ENCODE measurements at places on chromosomes 3 and 15.

- no peak for DNase-seq
These were observed 66.3 kb upstream of the CRTC3 start for GRCh38 chr15:90463381-90463780.

DNA sequence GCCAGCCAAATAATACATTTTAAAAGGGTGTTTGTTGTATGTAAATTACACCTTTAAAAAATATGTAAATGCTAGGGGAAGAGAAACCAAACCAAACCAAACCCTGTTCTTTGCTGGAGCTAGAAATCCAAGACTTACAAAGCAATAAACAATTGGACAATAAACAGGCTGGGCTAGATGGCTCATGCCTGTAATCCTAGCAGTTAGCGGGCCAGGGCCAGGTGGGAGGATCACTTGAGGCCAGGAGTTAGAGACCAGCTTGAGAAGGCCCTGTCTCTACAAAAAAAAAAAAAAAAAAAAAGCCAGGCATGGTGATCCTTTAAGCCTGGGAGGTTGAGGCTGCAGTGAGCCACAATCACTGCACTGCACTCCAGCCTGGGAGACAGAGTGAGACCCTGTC lies 12.5 kb downstream of the STOML1 start:
- DNase-seq: no peak

- DNase-seq: no peak
These were observed 13.2 kb downstream of the SMAD6 start for GRCh38 chr15:66715181-66715624.

DNA sequence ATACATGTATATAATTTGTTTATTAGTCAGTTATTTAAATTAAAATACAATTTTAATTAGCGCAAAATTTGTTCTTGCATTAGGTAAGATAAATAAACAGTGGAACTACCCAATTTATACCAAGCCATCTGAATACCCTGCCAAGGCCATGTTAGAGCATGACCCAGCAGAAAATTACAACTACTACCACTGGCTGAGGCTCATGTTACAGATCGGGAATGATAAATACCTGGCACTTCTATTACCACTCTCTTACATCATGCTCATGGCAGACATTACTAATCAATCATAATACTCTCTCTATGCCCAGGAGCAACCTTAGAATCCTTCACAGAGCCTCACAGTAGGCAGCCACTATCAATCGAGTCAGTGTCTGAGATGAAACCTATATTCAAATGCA lies 21.2 kb upstream of the LMOD3 start:
- no peak for DNase-seq

- no peak for DNase-seq
These were observed 38.2 kb upstream of the SNRK start for GRCh38 chr3:43248185-43248583.

- DNase-seq: no peak
These were observed 216.3 kb downstream of the STAG1 start for GRCh38 chr3:136535906-136536305.

- no peak for DNase-seq
These were observed 47.6 kb upstream of the TRPM1 start for GRCh38 chr15:31149088-31149505.

GRCh38 chr3:46482632-46483350 lies 15.0 kb upstream of the RTP3 start:
- no peak for DNase-seq

DNA sequence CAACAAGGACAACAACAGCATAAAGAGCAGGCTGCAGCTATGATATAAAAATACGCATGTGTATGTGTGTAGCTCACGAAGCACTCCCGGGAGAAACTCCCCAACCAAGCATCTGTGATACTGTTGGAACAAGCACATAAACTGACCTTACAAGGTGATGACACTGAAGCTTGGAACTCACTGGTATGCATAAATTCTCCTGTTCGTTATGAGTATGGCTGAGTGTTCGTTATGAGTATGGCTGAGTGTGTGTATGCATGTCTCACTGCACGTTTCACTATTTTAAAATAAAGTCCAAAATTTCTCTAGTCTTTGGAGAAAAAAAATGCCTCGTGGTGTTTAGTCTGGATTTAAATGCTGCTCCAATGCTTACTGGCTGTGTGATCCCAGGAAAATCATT lies 256.8 kb downstream of the RORA start:
- no peak for DNase-seq

DNA sequence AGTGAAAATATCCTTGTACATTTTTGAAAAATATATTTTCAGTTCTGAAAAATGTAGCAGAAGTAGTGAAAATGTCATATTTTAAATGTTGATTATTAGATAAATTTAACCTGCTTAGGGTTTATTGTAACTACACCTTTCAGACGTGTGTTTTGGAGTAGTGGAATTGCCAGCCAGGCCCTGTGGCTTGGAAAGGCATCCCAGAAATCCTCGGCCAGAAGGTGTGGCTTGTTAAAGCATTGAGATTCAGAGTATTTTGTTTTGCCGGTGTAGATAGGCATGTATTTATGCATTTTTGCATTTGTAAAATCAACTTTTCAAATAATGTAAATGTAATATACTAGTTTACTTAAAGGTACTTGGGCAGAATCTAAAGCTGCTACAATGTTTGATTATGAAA lies 7.0 kb downstream of the EBLN2 start:
- DNase-seq: no peak

- no peak for DNase-seq
These were observed 35.4 kb downstream of the OSBPL10 start for GRCh38 chr3:31945738-31946052.

GRCh38 chr3:151410891-151411559 lies 26.5 kb upstream of the P2RY12 start:
- no peak for DNase-seq

- no peak for DNase-seq
These were observed 24.2 kb downstream of the WDR93 start for GRCh38 chr15:89714775-89715174.

DNA sequence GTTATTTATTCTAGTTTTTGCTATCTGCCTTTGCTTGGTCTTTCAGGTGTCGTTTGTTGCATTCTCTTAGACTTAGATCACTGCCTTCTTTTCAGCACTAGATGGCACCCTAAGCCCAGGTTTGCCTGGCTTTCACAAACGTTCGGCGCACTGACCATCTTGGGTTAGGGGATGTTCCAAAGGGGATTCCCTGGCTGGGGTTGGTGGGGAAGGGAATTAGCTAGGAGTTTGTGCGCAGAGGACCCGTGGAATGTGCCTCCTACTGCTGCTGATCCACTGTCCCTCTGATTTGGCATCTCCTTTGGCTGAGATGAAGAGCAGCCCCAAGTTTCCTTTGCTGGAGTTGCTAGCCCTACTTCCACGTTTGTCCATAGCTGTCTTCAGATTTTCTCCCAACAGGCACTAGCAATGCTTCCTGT lies 33.9 kb downstream of the PFN2 start:
- DNase-seq: peak; percentile 36

GRCh38 chr3:88267-88666 lies 108.3 kb upstream of the CHL1 start:
- no peak for DNase-seq

DNA sequence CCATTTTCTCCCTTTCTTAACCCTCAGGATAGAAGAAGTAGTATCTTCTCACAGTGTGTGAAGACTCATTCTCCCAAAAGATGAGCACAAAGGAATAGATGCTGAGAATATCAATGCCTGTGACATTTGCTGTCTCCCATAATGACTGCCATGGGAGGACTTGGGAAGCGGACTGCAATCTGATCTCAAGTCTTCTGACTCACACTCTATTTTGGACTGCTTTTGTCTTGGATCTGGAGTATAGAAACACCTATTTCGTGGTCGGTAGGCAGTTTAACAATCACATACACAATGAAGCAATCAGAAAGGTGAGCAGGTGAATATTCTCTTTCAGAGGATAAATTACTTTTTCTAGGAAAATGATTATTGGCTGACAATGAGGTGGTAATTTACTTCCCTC lies 852.0 kb downstream of the FHIT start:
- no peak for DNase-seq

GRCh38 chr3:22960105-22960984 lies 242.8 kb upstream of the UBE2E2 start:
- DNase-seq: peak; percentile 34

- no peak for DNase-seq
These were observed 11.9 kb downstream of the CFAP100 start for GRCh38 chr3:126406389-126407296.

- no peak for DNase-seq
These were observed 60.5 kb downstream of the MEGF11 start for GRCh38 chr15:66193066-66193465.

DNA sequence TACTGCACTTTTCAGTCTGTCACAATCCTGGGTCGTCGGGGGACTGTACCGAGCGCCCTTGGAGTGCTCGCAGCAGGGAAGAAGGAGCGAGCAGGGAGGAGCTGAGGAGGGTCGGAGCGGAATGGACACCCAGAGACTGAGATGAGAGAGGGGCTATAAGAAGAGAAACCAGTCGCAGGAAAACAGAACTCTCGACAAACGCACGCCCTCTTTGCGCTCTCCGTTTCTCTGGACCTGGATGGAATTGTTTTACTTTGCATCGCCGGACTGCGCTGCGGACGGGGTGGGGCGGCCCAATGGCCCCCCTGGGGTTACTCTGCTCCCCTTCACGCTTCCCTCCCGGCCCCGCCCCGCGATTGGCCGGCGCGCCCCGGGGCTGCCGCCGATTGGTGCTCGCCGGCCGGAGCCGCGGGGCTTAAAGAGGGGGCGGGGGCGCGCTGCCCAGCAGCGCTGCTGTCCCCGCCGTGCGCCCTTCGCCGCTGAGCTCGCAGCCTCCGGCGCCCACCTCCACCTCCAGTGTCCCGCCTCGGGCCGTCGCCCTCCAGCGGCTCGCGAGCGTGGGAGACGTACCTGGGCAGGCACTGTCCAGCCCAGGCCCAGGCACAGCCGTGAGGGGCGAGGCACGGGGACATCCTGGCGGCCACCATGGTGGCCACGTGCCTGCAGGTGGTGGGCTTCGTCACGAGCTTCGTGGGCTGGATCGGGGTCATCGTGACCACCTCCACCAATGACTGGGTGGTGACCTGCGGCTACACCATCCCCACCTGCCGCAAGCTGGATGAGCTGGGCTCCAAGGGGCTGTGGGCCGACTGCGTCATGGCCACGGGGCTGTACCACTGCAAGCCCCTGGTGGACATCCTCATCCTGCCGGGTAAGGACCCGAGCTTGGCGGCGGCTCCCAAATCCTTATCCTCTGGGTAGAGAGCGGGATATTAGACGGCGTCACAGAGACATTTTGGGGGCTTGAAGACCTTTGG lies at the start of gene CLDN11:
Gene CLDN11, plus strand, starts transcription at position 447 of the 977 bp plus-strand sequence. Its CDS starts 199 bp downstream, at position 646.
- DNase-seq: peak; percentile 24

- no peak for DNase-seq
These were observed 38.2 kb upstream of the ITGA11 start for GRCh38 chr15:68470049-68470742.

GRCh38 chr15:40037721-40038120 lies 1.3 kb downstream of the SRP14 start:
- DNase-seq: no peak

- DNase-seq: no peak
These were observed 64.5 kb downstream of the FEM1B start for GRCh38 chr15:68341760-68342725.

DNA sequence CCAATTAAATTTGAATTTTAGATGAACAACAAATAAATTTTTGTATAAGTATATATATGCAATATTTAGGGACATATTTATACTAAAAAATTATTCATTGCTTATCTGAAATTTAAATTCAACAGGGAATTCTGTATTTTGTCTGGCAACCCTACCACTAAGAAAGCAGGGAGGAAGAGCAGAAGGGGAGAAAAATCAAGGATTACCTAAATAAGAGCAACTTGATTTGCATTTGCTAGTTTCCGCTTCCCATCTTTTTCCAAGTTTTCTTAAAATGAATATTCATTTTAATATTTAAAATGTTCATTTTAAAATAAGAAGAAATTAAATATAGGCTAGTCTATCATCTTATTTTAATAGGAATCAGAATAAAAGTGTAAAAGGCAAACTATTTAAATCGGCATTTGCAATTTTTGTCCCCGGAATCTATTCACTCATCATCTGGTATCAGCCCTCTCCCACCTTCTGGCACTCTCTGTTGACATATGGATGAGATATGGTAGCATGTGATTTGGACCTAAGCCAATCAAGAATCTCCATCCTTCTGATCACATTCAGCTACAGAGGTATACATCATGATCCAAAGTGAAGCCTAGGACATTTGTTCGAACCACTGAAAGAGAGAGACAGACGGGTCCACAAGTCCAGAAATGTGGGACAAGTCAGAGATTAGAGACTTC lies 82.6 kb downstream of the TRANK1 start:
- no peak for DNase-seq

DNA sequence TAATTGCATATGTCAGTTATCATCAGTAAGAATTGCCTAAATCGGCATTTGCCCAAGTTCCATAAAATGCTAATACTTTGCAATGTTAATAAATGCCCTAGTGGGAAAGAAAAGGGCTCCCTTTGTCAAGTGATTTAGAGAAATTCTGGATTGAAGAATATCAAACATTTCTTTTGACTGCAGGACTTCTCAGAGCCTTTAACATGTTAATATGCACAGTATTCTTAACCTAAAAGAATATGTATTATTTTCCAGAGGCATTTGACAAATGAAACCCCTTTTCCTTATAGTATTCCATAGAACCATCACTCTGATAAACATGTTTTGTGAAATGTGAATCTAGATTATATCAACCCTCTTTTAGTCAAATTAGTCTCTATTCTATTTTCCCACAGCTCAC lies 452.2 kb upstream of the WNT5A start:
- DNase-seq: no peak

GRCh38 chr3:57029924-57030323 lies 30.5 kb upstream of the SPATA12 start:
- DNase-seq: no peak

GRCh38 chr15:100111125-100112060 lies 230.4 kb downstream of the ADAMTS17 start:
- peak; percentile 42 for DNase-seq

DNA sequence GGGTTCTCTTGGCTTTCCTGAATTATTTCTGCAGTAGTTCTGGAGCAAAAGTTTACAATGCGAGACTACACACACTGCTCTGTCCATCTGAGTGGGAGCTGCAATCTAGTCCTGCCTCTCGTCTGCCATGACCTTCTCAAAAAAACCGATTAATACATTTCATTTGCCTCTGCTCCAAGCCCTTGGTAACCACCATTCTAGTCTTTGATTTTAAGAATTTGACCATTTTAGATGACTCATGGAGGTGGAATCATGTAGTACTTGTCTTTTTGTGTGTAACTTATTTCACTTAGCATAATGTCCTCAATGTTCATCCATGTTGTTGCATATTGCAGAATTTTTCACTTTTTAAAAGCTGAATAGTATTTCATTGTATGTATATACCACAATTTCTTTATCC lies 356.9 kb downstream of the SV2B start:
- no peak for DNase-seq

DNA sequence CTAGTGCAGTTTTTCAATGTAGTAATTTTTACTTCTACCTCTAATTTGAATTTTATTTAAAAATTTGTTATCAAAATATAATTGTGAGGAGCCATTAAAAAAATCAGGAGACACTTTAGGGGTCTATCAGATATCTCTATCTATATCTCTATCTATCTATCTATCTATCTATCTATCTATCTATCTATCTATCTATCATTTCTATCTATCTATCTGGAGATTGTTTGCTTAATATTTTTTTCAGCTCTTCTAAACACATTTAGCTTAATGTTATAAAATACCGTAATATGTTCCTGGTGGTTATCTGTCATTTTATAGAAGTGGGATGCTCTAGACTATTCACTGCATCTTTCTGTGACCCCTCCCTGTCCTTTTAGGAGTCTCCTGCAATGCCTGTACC lies 193.7 kb upstream of the P2RY1 start:
- DNase-seq: no peak

Data from mucosa of gallbladder (tissue), 1 donor.